ENCODE measurements at places on chromosomes 5 and 9.

DNA sequence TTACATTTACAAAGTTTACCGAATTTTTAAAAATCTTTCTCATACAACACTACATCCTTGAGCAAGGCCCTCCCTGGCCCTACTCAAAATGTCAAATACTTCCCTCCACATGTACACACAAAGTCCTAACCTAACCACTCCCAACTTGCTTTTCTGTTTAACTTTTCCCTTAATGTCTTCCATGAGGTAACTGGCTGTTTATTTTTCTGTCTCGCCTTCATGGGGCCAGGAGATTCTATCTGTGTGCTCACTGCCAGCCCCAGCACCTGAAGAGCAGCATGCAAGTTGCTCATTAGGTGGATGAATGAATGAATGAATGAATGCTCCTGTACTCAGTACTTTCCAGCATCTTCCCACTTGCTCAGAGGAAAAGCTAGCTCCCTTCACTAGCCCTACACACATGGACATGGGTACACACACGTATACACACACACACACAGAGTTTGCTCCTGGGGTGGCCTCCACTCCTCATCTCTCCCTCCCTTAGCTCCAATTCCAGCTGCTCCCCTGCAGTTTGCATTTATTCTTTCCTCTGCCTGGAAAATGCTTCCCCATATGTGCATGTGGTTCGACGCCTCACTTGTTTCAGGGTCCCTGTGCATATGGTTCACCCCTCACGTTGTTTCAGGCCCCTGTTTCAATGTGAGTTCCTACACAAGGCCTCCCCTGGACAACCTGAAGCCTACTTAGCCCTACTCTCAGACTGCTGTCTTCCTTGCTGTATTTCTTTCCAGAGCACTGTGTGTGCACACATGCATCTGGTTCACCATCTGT is 165.2 kb downstream of the ROR2 start:
- DNase-seq = no peak

GRCh38 chr9:21687351-21687750 is 115.1 kb upstream of the MTAP start:
- DNase-seq = no peak

DNA sequence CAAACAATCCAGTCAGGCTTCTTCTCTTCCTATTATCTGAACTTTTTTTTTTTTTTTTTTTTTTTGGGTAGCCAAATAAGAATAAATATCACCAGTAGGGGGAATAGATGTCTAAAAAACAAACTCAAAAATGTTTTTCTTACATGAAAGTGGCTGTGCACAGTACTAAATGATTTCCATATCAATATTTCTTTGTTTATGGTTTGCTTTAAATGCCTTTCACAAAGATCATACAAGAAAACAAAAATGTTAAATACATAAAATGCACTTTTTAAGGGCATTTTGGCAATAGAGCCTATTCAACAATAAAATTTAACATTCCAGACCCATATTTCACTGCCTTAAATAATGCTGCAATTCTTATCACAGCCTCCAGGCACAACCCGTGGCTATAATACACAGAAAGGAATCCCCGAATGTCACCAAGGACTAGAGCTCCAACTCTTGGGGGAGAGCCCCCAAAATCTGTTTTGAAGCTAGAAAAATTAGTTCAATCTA is 91.1 kb upstream of the TBCA start:
- no peak for DNase-seq

GRCh38 chr9:123957168-123957721 is 27.3 kb upstream of the DENND1A start:
- DNase-seq = no peak

- no peak for DNase-seq
Measured at GRCh38 chr5:180853121-180853847, 7.8 kb downstream of the ZFP62 start.

DNA sequence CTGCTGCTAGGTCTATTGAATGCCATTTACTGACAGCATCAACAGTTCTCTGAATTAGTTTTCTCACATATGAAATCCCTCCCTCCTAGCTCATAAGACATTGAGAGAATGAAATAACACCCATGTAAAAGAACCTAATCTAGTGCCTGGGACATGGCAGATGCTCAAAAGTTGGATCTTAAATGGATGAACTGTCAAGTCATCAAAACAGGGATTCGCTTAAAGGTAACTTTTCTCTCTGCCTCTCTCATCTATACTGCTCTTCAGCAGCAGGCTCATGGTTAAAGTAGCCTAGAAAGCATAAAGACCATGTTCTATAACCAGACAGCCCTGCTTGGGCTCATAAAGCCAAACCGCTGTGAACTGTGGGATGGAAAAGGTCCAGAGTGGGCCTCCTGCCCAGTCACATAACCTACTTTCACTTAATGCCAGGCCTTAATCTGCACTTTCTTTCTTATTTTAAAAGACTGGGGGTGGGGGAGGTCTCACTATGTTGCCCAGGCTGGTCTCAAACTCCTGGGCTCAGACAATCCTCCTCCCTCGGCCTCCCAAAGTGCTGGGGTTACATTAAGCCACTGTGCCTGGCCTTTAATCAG is 3.7 kb downstream of the TMEM245 start:
- no peak for DNase-seq

DNA sequence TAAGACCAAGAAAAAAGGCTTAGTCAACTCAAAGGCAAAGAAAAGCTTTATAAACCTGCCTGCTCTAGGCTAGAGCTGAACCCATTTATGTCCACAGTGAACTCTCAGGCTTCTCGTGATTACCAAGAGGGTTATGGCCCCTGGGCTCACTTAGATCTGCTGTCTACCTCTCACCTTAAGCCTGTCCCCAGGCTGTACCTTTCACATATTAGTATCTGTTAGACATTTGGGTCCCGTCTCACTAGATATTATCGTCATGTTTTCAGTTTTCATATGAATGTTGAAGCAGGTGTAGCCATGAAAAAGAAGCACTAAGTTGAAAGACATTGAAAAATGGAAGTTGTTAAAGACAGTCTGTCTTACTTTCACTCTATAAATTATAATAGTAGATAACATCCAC is 75.2 kb upstream of the COX7C start:
- DNase-seq = no peak

GRCh38 chr5:132421462-132421861 is 52.0 kb downstream of the SLC22A5 start:
- no peak for DNase-seq

GRCh38 chr5:127389601-127390000 is 99.0 kb downstream of the MEGF10 start:
- no peak for DNase-seq
